ENCODE measurements at places on chromosomes 2 and 18.

DNA sequence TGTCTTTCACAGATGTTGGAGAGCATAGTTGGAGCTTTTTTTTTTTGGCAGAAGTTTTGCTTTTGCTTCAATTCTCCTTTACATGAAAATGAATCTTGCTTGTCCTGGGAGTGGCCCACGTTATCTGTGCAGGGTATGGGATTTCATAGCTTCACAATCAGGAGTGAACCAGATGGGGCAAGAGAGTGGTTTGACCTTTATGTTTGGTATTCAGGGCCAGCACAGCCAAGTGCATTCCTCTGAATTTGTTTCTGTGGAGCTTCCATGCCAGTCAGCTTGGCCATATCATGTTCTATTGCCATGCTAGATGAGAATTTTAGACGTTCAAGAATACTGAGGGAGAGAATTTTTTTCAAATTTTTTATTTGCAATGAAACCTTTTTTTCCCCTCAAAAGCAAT is 116.6 kb downstream of the PRPF40A start:
- no peak for DNase-seq

DNA sequence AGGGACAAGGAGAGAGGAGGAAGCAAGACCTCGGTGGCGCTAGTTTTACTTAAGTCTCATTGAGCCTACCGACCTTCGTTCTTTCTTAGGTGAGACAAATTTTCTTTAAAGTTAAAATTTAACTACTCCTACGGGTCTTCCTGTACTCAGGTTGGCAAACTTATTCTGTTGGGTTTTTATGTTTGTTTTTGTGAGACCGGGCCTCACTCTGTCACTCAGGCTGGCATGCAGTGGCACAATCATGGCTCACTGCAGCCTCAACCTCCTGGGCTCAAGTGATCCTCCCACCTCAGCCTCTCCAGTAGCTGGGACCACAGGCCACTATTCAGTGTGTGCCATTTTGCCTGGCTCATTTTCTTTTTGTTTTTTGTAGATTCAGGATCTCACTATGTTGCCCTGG is 189.0 kb downstream of the TNS1 start:
- DNase-seq: no peak

- DNase-seq: no peak
Observed at GRCh38 chr2:160736148-160737028, 242.8 kb upstream of the RBMS1 start.

- no peak for DNase-seq
Observed at GRCh38 chr18:13872373-13872772, 43.0 kb downstream of the MC2R start.

DNA sequence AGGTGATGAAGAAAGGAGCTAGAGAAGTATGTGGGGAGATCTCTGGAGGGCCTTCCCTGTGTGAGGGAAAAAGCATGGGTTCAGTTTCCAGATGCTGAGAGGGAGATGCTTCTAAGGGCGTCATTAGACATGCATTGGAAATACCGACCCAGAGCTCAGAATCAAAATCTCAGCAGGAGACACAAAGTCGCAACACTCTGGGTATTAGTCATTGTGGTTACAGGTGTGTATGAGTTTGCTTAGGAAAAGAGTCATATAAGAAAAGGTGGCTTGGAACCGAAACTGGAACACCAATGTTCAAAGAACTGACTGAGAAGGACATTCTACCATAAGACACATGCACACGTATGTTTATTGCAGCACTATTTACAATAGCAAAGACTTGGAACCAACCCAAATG is 477.1 kb downstream of the FBXO15 start:
- DNase-seq: no peak

DNA sequence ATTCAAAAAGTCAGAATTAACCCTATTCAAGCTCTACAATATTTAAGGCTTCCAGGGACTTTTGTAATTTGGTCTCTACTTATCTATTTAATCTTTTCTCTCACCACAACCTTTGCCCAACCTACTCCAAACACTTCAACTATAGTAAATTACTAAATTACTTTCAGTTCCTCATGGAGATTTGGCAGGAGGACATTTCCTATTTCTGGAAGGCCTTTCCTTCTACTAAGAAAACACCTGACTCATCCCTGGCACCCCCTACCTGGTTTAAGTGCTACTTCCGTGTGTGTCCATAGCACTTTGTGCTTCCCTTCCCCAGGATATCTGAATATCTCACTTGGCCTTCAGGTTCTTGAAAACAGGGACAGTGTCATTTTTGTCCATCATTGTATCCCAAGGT is 96.3 kb downstream of the UPP2 start:
- no peak for DNase-seq

DNA sequence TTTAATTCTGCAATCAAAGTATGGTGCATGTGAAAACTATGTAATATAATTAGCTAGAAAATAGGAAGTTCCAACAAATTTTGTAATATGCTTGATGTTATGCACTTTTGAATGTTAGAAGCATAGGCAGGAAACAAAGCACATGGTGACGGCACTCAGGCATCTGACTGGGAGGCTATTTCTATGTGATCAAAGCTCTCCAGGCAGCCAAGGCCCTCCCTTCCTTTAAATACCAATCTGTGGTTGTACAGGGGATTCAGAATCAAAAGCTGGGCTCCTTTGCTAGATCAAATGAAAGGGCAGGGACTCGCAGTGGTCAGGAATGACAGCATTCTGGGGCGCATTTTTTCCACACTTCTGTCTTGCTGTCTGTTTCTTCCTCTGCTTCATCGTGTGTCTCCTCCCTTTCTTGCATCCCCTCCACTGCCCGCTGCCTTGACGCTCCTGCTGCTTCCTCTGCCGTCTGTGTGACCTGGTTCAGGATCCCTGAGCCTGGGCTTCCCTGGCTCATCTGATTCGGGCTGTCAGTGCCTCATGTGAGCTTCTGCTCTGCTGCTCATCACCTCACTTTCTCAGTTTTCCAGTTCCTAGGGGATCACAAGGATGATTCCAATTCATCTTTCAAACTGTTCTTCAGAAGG is 30.9 kb downstream of the TMEM182 start:
- no peak for DNase-seq

DNA sequence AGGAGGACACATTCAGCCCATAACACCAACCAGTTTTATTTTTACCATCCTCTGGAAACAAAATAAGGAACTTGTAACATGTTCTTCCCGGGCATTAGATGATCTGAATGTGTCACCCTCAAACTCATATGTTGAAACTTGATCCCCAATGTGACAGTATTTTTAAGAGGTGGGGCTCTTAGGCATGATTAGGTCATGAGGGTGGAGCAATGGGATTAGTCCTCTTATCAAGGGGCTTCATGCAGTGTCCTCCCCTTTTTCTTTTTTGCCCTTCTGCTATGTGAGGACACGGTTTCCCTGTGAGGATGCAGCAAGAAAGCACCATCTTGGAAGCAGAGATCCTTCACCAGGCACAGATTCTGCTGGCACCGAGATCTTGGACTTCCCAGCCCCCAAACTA is 401.5 kb upstream of the TRIB2 start:
- DNase-seq: no peak
